A549 treated with GW870086 at 1 μM for 4 hours (cell line): ENCODE measurements at places on chromosomes 3 and 15. TPM values are rescaled to one million over a fixed set of nuclear protein-coding genes. Genes with fewer than 3 reads are reported as not detected.

The C2CD4A gene
- 0.07 to 0.40 TPM (median 0.19 TPM) in 5 replicates for total RNA-seq

The CD200 gene
- not detected in 5 replicates for total RNA-seq

The EPHA3 gene
- total RNA-seq: not detected in 5 replicates

The OXTR gene
- total RNA-seq: 10.4 to 13.2 TPM (median 11.0 TPM) in 5 replicates

The MESD gene
- 36.2 to 38.0 TPM (median 37.3 TPM) in 5 replicates for total RNA-seq

The GOLIM4 gene
- 14.0 to 19.5 TPM (median 18.5 TPM) in 5 replicates for total RNA-seq

The CCR2 gene
- not detected in 5 replicates for total RNA-seq
